ENCODE measurements at places on chromosomes 5 and 9.

DNA sequence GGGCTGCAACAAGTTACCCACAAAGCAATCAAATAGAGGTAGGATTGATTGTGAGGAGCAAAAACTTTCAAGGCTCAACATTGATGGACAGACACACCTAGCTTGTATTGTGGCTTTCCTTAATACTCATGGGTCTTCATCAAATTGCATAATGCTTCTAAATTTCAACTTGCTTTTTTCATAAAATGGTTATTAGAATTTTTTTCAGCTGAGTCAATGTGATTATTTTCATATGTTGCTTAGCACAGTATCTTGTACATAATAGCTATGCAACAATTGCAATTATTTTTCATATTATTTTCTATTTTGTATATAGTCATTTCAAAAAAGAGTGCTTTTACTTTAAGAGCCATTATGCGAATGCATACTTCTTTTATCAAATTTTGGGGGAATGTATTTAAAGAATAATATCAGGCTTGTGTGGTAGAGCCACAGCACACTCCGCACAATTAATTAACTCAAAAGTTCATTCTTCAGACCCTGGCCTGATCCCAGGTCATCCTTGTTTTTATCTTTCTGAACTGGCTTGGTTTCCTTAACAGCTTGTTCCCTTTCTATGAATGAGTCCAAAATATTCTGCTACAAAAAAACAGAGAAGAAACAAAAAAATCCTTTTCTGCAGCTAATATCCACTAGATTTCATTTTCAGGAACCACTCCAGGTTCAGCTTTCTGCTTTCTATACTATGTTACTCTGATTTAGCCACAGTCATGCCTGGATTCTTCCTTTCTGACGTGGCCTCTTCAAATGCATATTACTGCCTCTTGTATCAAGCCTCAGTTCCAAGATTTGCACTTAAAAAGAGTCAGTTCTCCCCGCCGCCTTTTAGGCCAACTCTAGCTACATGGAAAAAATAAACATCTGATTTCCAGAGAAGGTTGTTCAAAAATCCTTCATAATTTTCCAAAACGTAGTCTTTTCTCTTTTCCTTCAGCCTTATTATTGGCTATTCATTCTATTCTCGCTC is 45.3 kb upstream of the CDH9 start:
- H3K27ac ChIP-seq = no peak overlapping the region
- no peaks in the 10 kb centered on the region for H3K4me1 ChIP-seq
- DNase-seq = no peak
- no peaks in the 10 kb centered on the region for H3K36me3 ChIP-seq
- H3K4me3 ChIP-seq = no peak overlapping the region

GRCh38 chr5:89878140-89879132 is 531.1 kb downstream of the CETN3 start:
- no peaks in the 10 kb centered on the region for H3K27me3 ChIP-seq
- H3K4me3 ChIP-seq = no peak overlapping the region
- H3K4me1 ChIP-seq = no peaks in the 10 kb centered on the region
- no peak overlapping the region for H3K27ac ChIP-seq

DNA sequence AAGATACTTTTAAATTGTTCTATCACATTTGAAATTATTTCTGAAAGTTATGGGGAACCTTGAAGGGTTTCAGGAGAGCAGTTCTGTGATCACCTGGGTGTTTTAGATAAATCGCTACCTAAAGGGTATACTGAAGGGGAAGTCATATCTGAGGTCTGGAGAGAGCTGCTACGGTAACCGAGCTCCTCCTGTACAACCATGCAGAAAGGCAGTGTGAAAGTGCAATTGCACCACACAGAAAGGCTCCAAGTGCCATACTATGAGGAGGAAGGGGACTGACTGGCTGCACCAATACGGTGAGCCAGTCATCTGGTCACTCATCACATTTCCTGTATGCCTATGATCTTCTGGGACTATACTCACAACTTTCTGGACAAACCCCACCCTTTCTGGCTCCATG is 241.4 kb upstream of the SLC24A2 start:
- no peaks in the 10 kb centered on the region for H3K27me3 ChIP-seq
- H3K36me3 ChIP-seq = no peaks in the 10 kb centered on the region
- H3K4me3 ChIP-seq = no peak overlapping the region
- H3K4me1 ChIP-seq = peaks cover 19% of the 10 kb centered on the region

GRCh38 chr5:164627021-164627420 is 1121.6 kb downstream of the MAT2B start:
- H3K4me3 ChIP-seq = no peak overlapping the region
- no peaks in the 10 kb centered on the region for H3K4me1 ChIP-seq
- DNase-seq = no peak
- H3K27ac ChIP-seq = no peak overlapping the region

- no peak for DNase-seq
- no peak overlapping the region for H3K4me3 ChIP-seq
- H3K4me1 ChIP-seq = no peaks in the 10 kb centered on the region
- H3K27me3 ChIP-seq = peaks cover 26% of the 10 kb centered on the region
These were observed 29.5 kb upstream of the OSMR start for GRCh38 chr5:38816083-38817030.

DNA sequence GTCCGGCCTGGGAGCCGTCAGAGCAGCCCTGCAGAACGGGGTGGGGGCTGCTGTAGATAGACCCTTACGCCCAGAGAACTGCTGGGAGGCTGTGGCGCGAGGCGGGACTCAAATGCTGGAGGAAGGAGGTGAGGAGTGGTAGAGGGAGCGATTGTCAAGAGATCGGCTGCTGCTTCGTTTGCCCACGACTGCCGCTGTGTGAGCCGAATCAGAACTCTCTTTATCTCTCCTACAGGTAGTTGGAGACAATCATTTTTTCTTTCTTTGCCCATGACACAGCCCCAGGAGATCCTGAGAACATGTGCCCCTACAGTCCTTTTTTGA is 456 bp downstream of the ZNF79 start:
- DNase-seq = no peak
- peak overlapping the region; percentile 69 for H3K27ac ChIP-seq
- no peaks in the 10 kb centered on the region for H3K27me3 ChIP-seq
- no peaks in the 10 kb centered on the region for H3K36me3 ChIP-seq

- no peak overlapping the region for H3K4me3 ChIP-seq
- peaks cover 39% of the 10 kb centered on the region for H3K4me1 ChIP-seq
- no peaks in the 10 kb centered on the region for H3K27me3 ChIP-seq
- no peak overlapping the region for H3K27ac ChIP-seq
- peaks cover 13% of the 10 kb centered on the region for H3K36me3 ChIP-seq
- no peak for DNase-seq
These were observed 36.0 kb downstream of the ANKRD33B start for GRCh38 chr5:10599862-10600284.

GRCh38 chr5:6544561-6544935 is 88.3 kb downstream of the NSUN2 start:
- no peaks in the 10 kb centered on the region for H3K4me1 ChIP-seq
- H3K27ac ChIP-seq = no peak overlapping the region
- no peak for DNase-seq
- peaks cover 6% of the 10 kb centered on the region for H3K27me3 ChIP-seq

- DNase-seq = no peak
- H3K27ac ChIP-seq = no peak overlapping the region
- no peaks in the 10 kb centered on the region for H3K4me1 ChIP-seq
- H3K36me3 ChIP-seq = peaks cover 14% of the 10 kb centered on the region
- H3K4me3 ChIP-seq = no peak overlapping the region
These were observed 45.4 kb upstream of the MYOT start for GRCh38 chr5:137822158-137822764.

GRCh38 chr5:132561601-132562000 is 4.8 kb downstream of the RAD50 start:
- no peak overlapping the region for H3K4me3 ChIP-seq
- peaks cover 13% of the 10 kb centered on the region for H3K36me3 ChIP-seq
- DNase-seq = no peak
- H3K27me3 ChIP-seq = no peaks in the 10 kb centered on the region

DNA sequence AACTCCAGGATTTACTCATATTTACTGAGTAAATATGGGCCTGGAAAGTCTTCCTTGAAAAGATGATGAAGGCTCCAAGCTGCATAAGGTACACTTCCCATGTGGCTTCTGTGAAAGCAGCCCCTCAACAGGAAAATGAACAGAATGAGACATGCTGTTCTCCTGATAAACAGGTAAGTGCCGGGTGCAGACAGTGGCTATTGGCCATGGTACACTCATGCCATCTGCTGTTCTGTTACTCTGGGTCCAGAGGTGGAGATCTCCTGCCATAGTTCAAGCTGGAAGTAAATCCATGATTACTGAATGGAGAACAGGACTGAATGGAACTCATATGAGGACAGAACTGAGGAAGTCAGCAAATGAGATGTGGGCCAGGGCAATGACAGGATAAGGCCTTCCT is 103.6 kb downstream of the SLIT3 start:
- no peaks in the 10 kb centered on the region for H3K36me3 ChIP-seq
- no peaks in the 10 kb centered on the region for H3K27me3 ChIP-seq
- no peaks in the 10 kb centered on the region for H3K4me1 ChIP-seq
- no peak overlapping the region for H3K27ac ChIP-seq
- no peak overlapping the region for H3K4me3 ChIP-seq

GRCh38 chr9:18499980-18500379 is 26.0 kb downstream of the ADAMTSL1 start:
- H3K4me1 ChIP-seq = no peaks in the 10 kb centered on the region
- H3K27ac ChIP-seq = no peak overlapping the region
- H3K36me3 ChIP-seq = no peaks in the 10 kb centered on the region

- no peak overlapping the region for H3K4me3 ChIP-seq
- H3K27ac ChIP-seq = no peak overlapping the region
- H3K27me3 ChIP-seq = peaks cover 5% of the 10 kb centered on the region
- no peaks in the 10 kb centered on the region for H3K36me3 ChIP-seq
These were observed 29.3 kb downstream of the ZDHHC11 start for GRCh38 chr5:821504-821903.

GRCh38 chr9:935348-935965 is 41.0 kb upstream of the DMRT3 start:
- peaks cover 28% of the 10 kb centered on the region for H3K27me3 ChIP-seq
- H3K4me3 ChIP-seq = no peak overlapping the region
- no peaks in the 10 kb centered on the region for H3K4me1 ChIP-seq
- no peak for DNase-seq

GRCh38 chr9:111969061-111969460 is 72.4 kb downstream of the UGCG start:
- H3K27ac ChIP-seq = no peak overlapping the region
- DNase-seq = no peak
- H3K36me3 ChIP-seq = no peaks in the 10 kb centered on the region
- H3K27me3 ChIP-seq = no peaks in the 10 kb centered on the region
- H3K4me3 ChIP-seq = no peak overlapping the region
- H3K4me1 ChIP-seq = peaks cover 22% of the 10 kb centered on the region

DNA sequence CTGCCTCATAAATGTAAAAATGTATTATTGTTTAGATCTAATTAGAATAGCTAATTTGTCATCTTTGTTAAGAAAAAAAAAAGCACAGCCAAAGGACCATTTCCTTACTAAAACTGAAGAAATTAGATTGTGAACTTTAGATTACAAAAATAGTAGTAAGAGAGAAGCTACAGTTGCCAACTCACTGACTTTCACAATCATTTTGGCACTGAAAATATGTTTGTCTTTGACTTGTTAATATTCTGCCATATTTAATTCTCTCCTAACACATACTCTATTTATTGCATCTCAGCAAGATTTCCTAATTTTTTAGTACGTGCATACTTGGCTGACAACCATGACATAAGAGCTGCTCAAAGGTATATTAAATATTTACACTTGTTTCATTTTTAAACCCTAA is 297.1 kb downstream of the TUSC1 start:
- H3K4me3 ChIP-seq = no peak overlapping the region
- no peak overlapping the region for H3K27ac ChIP-seq
- no peak for DNase-seq
- H3K27me3 ChIP-seq = no peaks in the 10 kb centered on the region
- H3K4me1 ChIP-seq = no peaks in the 10 kb centered on the region
- no peaks in the 10 kb centered on the region for H3K36me3 ChIP-seq

GRCh38 chr5:154593796-154594195 is 115.8 kb upstream of the HAND1 start:
- no peak overlapping the region for H3K4me3 ChIP-seq
- no peaks in the 10 kb centered on the region for H3K36me3 ChIP-seq
- no peak for DNase-seq
- peaks cover 20% of the 10 kb centered on the region for H3K27me3 ChIP-seq

DNA sequence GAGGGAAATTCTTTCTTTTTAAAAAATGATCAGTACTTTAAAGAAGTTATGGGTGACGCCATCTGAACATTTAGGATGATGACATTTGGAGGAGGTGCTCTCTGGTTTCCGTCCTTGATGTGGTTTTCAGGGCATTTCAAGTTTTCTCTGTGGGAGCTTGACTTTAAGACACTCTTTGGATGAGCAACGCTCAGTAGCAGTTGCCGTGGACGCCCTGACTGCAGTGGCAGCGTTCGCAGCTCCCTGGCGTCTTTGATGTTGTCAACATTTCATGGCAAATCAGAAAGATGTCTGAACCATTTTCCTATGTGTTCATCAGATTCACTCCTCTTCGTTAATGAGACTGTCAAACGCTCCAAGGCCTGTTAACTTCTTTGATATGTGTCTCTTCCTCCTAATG is 86.1 kb downstream of the ZNF354C start:
- DNase-seq = no peak
- no peak overlapping the region for H3K27ac ChIP-seq
- H3K36me3 ChIP-seq = no peaks in the 10 kb centered on the region
- H3K27me3 ChIP-seq = no peaks in the 10 kb centered on the region
- peaks cover 7% of the 10 kb centered on the region for H3K4me1 ChIP-seq
- H3K4me3 ChIP-seq = no peak overlapping the region

DNA sequence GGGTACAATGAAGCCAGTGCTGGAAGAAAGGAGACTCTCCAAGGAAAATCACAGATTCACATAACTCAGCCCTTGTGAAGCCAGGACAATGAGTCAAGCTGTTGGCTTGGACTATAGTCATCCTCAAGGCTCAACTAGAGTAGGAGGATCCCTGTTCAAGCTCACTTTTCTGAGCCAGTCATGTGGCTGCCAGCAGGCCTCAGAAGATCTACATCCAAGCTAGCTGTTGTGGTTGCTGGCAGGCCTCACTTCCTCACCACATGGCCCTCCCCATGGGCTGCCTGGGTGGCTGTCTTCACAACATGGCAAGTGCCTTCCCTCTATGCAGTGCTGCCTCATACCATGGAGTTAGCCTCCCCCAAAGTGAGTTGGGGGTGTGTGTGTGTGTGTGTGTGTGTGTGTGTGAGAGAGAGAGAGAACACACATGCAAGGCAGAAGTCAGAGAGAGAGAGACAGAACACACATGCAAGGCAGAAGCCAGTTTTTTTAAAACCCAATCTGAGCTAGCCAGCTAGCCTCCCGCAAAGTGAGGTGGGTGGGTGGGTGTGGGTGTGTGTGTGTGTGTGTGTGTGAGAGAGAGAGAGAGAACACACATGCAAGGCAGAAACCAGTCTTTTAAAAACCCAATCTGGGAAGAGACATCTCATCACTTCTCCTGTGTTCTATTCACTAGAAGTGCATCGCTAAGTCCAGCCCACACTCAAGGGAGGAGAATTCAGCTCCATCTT is 17.1 kb downstream of the SCAI start:
- H3K36me3 ChIP-seq = peaks cover 9% of the 10 kb centered on the region
- peak; percentile 58 for DNase-seq
- peak overlapping the region; percentile 85 for H3K27ac ChIP-seq
- H3K4me3 ChIP-seq = peak overlapping the region; percentile 25
- no peaks in the 10 kb centered on the region for H3K27me3 ChIP-seq
- H3K4me1 ChIP-seq = peaks cover 26% of the 10 kb centered on the region

DNA sequence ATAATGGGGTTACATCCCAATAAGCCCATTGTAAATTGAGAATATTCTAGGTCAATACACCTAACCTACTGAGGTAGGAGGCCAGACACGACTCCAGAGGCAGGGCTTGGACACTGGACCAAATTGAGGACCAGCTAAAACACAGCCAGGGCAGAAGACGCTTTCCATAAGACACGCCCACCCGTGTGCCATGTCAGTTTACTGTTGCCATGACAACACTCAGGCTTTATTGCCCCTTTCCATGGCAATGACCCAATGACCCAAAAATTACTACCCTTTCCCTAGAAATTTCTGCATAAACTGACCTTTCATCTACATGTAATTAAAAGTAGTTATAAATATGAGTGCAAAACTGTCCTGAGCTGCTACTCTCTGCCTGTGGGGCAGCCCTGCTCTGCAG is 31.5 kb downstream of the SLC22A4 start:
- no peaks in the 10 kb centered on the region for H3K4me1 ChIP-seq
- peaks cover 11% of the 10 kb centered on the region for H3K36me3 ChIP-seq
- DNase-seq = no peak
- no peak overlapping the region for H3K27ac ChIP-seq
